ENCODE measurements at places on chromosomes 7 and 10.

DNA sequence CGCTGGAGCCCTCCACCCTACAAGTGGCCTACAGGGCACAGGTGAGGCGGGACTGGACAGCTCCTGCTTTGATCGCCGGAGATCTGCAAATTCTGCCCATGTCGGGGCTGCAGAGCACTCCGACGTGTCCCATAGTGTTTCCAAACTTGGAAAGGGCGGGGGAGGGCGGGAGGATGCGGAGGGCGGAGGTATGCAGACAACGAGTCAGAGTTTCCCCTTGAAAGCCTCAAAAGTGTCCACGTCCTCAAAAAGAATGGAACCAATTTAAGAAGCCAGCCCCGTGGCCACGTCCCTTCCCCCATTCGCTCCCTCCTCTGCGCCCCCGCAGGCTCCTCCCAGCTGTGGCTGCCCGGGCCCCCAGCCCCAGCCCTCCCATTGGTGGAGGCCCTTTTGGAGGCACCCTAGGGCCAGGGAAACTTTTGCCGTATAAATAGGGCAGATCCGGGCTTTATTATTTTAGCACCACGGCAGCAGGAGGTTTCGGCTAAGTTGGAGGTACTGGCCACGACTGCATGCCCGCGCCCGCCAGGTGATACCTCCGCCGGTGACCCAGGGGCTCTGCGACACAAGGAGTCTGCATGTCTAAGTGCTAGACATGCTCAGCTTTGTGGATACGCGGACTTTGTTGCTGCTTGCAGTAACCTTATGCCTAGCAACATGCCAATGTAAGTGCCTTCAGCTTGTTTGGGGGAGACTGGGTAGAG lies at the start of gene COL1A2:
Gene COL1A2 (plus strand): TSS at position 459 of the 704 bp plus-strand sequence. CDS start 137 bp downstream, at position 596.
- DNase-seq: no peak

- DNase-seq: no peak
Observed at GRCh38 chr7:146331369-146331768, 214.8 kb downstream of the CNTNAP2 start.

GRCh38 chr10:18312374-18313139 lies 172.3 kb downstream of the CACNB2 start:
- DNase-seq: no peak

DNA sequence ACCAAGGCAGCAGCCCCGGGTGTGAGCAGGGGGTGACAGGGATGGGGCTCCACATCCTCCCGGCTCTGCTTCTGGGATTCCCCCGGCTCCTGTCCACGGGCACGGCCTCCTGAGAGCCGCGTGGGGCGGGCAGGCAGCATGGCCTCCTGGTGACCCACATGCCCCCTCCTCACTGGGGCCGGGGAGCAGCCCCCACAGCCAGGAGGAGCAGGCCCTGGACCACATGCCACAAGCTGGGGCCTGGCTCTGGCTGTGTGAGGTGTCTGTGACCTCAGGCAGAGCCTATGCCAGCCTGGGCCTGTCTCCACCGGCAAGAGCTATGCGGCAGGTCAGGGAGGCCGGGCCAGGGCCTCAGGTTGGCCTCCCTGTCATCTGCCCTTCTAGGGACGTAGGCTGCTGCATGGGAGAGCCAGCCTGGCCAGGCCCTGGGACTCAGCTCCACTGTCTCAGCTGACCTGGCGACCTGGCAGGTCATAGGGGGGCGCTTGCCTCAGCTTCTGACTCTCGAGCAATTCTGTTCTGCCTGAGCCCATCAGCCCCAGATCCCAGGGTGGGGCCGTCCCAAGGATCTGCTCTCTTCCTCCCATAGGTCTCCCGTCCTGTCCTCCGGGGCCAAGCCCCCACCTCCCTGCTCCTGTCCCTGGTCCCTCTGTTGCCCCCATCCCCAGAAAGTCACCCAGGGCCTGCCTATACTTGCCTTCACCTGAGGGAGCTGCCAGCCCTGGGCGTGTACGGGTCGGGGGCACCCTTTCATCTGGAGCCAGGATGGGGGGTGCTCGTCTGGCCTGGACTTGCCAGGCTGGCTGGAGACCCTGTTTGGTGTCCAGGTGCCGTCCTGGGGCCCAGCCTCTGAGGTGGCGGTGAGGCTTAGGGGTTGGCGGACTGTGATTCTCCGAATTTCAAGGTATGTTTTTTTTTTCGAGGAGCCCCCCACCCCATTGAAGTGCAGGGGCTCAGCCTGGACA lies 3.9 kb upstream of the TMEM184A start:
- no peak for DNase-seq

DNA sequence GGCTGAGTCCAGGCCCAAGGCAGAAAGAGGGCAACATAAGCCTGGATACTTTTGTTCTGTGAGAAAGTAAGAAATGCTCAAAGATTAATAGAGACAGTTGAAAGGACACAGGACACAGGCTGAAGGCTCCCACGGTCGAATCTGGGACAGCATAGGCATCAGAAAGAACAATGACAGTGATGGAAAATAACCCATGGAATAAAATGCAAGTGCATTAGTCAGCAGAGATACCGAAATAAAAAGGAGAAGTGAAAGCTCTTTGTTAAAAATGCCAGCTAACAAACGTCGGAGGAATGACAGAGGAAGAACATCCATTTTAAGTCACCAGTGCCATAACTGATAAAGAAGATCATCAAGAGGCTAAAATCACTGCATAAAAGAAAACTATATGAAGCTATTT lies 19.6 kb upstream of the AGAP5 start:
- DNase-seq: no peak

DNA sequence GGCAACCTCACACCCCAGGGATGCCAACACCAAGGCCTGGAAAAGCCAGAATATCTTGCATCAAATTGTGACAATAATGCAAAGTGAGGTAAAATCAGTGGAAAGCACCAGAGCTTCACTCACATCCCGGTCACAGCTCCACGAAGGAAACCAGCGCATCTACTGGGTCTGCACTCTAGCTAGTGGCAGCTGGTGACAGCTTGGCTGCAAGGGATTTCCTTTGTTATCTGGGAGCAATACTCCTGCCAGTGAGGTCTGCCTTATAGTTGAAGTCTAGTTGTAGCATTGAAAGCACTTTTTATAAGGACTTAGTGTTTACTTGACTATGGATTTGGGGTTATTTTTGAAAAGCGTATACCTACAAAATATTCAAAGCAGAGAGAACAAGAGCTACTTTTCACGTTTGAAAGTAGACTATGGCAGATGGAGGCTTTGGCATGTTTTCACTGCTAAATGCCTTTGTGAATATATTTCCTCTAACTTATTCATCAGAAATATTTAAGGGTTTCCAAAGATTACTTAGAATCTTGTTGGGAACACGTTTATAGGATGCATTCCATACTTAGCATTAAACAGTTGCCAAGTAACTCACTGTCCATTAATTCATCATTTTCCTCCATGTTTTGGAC lies 26.1 kb downstream of the WDFY4 start:
- no peak for DNase-seq

DNA sequence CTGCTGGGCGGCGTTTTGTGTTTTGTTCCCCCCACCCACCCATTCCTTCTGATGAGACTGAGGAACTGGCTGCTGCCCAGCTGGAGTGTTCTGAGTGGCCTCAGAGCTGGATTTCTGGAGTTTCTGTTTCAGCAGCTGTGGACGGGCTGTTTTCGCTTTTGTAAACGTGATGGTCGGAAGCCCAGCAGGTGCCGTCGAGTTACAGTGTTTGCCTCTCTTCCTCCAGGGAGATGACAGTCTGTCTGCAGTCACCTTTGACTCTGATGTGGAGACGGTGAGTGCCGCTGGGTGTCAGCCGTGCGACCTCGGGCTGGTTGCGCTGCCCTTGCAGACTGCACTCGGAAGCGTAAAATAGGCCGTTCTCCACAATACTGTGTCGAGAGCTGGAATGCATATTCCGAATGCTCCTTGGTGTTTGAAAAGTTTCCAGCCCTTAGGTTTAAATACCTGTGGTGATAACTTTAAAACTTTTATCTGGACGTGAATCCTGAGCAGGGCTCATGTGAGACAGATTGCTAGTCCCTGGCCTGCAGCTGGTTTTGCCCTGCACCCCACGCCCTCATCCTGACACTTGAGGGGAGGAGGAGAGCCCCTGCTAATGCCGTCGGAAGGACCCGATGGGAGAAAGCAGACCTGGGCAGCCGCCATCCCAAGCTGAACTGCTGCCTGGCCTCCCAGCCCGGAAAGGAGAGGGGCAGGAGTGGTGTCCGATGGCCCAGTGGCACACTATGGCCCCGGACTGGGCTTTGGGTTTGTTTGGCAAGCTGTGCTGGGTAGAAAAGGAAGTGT lies 8.3 kb downstream of the IQCE start:
- no peak for DNase-seq

- no peak for DNase-seq
Observed at GRCh38 chr7:156466272-156466671, 174.3 kb upstream of the RNF32 start.

DNA sequence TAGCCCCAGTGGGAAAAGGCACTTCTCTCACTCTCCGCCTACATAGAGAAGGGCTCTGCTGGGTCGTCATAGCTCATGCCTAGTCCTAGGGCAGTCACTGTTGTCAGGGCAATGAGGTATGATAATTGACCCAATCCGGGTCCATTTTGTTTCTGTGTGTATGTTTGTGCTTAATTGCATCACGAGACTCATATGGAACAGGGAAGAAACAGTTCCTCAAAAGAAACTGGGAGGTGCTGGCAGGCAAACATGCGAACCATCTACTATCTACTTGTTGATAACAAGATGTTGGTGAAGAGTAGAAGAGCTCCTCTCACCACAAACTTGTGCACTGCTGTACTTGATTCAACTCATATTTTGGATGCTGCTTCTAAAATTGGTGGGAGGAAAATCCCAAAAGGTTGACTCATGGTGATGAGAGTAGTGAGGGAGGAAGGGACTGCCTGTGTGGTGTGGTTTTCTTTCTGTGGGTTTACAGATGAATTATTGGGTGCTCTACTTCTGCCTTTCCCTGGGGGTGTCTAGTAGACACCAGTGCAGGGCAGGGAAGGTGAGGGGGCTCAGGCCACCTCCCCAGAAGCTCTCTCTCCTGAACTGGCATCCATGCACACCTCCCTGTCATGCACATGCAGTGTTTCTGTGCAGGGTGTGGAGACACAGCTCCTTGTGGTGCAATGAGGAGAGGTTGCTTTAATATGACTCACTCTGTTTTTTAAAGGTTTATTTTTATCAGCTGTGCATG lies 29.4 kb downstream of the LSMEM1 start:
- DNase-seq: no peak

DNA sequence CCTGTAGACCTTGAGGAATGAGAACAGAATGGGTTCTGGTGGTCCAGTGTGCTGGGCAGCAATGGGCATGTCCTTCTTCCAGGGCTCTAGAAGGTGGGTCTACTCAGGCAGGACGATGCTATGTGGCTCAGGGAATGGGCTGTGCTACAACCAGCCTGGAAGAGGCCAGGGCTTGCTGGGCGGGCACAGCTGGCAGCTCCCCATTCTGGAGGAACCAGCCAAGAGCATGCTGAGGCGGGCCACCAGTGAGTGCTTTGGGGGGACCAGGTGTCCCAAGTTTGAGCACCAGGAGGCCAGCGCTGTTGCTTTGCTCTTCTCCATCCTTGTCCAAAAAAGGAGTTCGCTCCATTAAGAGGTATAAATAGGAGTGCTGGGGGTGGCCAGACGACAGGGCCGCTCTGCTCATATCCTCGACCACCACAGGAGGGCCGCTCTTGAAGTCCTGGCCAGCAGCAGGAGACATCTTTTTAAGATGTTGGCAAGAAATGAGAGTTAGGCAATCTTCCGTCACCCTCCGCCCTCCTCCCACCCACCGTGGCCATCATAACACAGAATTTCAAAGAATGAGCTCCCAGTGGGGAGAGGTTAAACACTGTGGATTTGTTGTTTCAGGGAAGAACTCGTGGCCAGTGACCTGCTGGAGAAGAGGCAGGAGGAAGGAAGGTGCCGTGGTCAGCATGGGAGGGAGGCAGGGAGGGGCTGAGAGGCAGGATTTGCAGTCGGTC lies 141.3 kb downstream of the GRK5 start:
- DNase-seq: no peak

- no peak for DNase-seq
Observed at GRCh38 chr10:87038286-87038717, 18.2 kb downstream of the FAM25A start.

- DNase-seq: no peak
Observed at GRCh38 chr7:1232623-1233332, at the start of gene UNCX. TSS of gene UNCX (plus strand) at chr7:1232872. CDS start at chr7:1233018, 146 bp downstream.

- DNase-seq: no peak
Observed at GRCh38 chr7:87600130-87601124, at the start of gene ABCB1. TSS of gene ABCB1 (minus strand) at chr7:87600884. CDS start at chr7:87600184, 700 bp downstream.

DNA sequence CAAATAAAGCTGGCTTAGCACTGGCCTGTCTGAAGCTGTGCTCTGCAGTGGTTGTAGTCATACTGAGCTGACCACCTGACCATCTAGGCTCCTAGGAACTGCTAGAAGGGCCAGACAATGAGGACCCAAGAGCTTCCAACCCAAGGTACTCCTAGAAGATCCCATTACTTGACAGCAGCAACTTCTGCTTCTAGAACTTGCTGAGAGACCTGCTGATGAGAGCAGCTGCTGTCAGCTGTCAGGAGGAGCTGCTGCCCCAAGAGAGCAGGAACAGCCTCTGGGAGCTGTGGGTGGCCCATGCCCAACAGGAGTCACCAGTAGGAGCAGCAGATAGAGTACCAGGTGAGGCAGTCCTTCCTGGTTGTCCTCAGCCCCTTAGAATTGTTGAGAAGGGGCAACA lies 70.2 kb downstream of the RBM20 start:
- no peak for DNase-seq

DNA sequence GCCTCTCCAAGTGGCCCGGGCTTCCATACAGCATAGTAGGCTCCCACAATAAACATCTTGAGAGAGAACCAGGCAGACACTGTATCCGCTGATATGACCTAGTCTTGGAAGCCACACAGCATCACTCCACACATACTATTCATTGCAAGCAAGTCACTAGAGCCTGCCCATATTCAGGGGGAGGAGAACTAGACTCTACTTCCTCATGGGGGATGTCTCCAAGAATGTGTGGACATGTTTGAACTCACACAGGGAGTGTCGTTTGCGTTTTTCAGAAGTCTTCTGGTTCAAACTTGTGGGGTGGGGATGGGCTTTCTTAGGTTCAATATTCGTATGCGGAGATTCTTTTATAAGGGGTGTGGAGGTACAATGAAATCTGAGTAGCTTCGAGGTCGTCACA lies 232.6 kb upstream of the HABP2 start:
- DNase-seq: no peak

DNA sequence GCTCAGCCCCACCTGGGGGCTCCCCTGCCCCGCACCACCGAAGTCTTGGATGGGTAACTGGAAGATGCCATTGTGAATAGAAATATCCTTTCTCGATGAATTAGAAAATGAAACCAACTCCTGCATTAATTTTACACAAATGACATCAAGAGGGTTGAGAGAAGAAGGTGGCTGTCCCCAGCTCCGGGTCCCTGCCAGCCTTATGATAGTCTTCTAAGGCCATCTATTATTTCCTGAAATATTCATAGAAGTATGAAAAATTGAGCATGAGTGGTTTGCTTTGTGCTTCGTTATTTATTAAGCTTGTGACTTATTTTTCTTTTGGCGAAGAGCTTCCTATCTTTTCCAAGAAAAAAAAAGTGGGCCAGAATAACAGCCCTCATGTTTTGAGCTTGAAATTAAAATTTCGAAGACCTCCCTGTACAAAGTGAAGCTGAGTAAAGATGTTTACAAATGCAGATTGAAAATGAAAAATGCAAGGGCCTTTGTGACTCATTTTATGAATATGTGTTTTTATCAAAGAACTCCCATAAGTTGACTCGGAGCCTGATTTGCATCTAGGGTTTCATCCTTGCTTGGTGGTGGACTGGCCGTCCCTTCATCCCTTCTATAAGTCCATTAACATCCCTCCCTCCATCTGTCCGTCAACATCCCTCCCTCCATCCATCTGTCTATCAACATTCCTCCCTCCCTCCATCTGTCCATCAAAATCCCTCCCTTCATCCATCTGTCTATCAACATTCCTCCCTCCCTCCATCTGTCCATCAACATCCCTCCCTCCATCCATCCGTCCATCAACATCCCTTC lies 20.5 kb upstream of the CFAP46 start:
- DNase-seq: no peak

- DNase-seq: no peak
Observed at GRCh38 chr10:77837248-77837924, 89.2 kb downstream of the DLG5 start.
